ENCODE measurements at places on chromosomes 11 and 22.

GRCh38 chr11:34190192-34191139 is 85.0 kb downstream of the NAT10 start:
- DNase-seq, result no peak

DNA sequence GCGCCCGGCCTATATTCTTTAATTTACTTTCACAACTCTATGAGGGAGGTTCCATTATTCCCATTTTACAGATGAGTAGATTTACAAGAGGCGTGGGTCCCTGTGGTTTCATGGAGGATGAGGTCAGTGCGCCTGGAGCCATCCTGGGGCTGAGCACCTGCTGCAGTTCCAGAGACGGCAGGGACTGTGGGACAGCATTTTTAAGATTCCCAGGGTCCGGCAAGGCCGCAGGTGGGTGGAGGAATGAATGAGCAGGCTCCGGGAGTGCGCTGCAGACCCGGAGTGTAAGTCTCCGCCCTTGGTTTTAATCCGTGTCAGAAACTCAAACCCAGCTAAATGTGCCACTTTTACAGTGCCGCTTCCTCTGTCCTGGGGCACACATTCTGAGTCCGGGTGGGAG is 4.1 kb upstream of the CHRM1 start:
- DNase-seq, result no peak

- DNase-seq, result no peak
Observed at GRCh38 chr11:88131764-88132470, 43.3 kb downstream of the RAB38 start.

DNA sequence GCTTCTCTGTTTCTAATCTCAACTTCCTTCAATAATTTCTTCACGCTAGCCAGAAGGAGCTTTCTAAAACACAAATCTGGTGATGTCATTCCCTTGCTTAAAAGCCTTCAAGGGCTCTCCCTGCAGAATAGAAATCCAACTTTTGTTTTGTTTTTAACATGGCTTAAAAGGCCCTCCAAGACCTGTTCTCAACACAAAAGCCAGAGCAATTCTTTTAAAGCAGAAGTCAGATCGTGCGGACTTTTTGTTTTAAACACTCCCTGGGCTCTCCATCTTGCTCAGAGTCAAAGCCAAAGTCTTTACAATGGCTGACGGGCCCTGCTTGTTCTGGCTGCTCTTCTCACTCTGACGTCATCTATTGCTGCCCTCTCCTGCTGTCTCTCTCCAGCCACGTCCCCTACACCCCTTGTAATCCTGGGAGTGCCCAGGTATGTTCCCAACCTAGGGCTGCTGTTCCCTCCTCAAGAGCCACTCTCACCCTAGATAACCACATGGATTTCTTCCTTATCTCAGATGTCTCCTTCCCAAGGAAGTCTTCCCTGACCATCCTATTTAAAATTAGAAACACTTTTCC is 22.5 kb downstream of the TECTA start:
- DNase-seq, result no peak

GRCh38 chr22:40258017-40258416 is 80.3 kb downstream of the TNRC6B start:
- DNase-seq, result no peak

GRCh38 chr11:65780770-65781151 is at the start of gene AP5B1:
TSS of gene AP5B1 (minus strand) at chr11:65780976. CDS start at chr11:65780591, 385 bp downstream.
- DNase-seq, result no peak

DNA sequence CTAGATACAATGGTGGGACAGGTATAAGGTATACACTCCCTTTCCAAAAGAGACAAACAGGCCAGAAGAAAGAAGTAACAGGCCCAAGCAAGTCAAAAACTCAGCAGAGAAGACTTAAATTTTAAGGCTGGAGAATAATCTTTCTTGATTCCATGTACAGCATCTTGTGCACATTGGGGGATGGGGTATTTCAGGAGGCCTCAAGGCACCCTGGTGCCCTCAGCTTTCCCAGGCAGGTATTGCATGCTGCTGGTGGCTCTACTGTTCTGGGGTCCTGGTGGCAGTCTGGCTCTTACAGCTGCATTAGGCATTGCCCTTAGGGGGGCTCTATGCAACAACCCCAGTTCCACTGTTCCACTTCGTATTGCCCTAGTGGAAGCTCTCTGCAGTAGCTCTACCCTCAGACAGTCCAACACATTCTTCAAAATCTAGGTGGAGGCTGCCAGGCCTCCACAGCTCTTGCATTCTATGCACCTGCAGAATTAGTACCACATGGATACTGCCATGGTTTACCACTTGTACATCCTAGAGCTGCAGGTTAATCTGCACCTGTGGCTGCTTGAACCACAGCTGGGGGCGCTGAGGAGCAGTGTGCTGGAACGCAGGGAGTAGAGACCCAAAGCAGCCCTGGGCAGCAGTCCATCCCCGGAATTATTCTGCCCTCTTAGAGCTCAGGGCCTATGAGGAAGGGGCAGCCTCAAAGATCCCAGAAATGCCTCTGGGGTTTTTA is 4.2 kb upstream of the CTSC start:
- DNase-seq, result no peak

- no peak for DNase-seq
Observed at GRCh38 chr11:65425971-65426838, 3.6 kb downstream of the NEAT1 start.

DNA sequence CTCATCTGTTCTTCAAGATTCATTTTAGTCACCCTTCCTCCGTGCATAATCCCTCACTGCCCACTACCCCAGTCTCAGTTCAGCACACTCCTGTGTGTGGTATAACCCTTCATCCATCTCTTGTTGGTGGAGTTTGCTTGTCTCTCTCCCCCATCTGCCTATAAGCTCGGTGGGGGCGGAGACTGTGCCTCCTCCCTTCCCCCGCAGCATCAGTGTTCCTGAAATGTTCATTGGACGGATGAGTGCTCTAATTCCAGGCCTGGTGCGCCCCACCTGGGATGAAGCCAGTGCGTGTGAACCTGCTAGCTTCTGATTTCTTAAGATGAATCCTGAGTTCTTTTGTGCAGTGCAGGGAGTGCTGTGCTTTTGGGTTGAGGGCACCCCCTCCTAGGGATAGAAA is 100.0 kb downstream of the GRIK4 start:
- no peak for DNase-seq

DNA sequence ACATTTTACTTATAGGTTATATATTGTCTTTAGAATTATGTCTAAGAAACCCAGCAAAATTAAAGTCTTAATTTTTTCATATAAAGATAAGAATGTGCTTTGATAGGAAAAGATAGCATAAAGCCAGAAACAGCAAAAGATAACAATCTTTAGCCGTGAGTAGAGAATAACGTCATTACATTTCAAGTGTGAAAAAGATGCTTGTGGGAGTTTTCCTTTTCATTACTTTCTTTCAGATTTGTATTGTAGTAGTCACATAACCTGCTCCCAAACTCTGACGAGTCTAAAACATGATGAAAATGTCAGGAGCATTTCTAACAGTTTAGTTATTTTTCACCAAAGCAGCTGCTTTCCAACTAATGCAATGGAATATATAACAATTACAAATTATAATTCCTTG is 31.3 kb downstream of the ARFGAP3 start:
- no peak for DNase-seq

DNA sequence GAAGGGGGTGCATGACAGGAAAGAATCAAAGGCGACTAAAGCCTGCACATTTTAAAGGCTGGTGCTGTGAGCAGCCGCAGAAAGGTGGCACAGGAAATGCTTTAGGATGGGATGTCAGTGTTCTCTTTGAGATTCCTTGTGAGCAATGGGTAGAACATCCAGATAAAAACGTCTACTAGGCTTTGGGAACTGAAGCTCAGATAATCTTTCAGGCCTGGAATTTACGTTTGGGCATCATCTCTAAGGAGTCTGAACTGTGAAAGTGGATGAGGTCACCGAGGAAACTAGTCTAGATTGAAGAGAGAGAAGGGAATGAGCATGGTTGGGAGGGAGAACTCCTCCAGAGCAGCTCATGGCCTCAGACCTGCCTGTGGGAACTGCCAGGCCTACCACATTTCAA is 65.7 kb downstream of the FLI1 start:
- no peak for DNase-seq

- no peak for DNase-seq
Observed at GRCh38 chr22:39462443-39463221, 5.8 kb downstream of the MGAT3 start.

GRCh38 chr11:98895936-98896335 is 124.8 kb upstream of the CNTN5 start:
- no peak for DNase-seq

DNA sequence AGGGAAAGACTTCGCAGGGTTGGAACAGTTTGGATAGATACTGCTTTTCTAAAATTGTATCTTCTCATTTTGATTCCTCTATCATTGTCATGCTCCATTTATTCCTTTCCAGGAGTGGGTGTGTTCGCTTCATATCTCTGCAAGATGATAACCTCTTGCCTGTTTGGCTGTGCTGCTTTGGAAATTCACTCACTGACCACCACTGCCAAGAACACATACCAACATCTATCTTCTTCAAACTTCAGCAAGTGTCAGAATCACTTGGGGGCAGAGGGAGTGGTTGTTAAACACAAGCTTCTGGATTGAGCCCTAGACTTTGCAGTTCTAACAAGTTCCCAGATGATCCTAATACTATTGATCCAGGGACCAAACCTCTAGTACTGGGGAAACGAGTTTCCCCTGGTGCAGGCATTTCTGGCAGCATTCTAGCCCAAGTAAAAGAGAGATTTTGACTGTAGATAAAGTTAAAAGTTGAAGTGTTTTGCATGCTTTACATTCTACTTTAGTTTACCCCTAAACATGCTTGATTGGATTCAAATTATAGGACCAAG is 11.5 kb upstream of the DKK3 start:
- no peak for DNase-seq

DNA sequence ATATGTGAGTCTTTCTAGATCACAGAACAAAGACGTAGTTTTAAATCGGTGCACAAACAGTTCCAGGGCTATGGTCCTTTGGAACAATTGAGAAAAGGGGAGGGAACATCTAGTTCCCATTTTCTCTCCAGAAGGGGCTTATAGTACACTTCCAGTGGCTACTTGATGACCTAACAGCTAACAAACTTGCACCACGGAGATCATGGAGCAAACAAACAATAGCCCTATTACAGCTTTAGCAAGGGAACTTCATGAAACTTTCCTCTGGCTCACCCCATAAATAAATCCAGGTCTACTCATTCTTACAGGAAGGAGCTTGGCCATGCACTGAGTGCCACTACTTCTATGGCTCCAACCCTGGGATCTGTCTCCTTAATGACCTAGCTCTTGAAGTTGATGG is 8.3 kb upstream of the FOLR2 start:
- DNase-seq, result no peak

DNA sequence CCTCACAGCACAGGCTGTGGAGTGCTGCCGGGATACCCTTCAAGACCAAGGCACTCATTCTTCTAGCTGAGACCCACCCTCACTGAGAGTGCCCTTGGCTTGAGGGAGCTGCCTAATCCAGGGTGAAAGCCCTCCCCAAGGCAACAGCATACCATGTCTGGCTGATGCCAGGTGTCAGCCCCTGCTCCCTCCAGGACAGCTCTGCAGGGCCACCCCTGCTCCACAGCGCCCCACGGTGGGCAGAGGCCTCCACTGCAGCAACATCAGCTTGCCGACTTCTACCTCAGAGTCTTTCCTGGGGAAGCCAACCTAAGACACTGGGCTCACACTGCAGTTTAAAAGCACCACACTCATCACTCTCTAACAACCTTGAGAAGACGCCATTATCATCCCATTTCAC is 29.0 kb downstream of the TTLL1 start:
- no peak for DNase-seq

DNA sequence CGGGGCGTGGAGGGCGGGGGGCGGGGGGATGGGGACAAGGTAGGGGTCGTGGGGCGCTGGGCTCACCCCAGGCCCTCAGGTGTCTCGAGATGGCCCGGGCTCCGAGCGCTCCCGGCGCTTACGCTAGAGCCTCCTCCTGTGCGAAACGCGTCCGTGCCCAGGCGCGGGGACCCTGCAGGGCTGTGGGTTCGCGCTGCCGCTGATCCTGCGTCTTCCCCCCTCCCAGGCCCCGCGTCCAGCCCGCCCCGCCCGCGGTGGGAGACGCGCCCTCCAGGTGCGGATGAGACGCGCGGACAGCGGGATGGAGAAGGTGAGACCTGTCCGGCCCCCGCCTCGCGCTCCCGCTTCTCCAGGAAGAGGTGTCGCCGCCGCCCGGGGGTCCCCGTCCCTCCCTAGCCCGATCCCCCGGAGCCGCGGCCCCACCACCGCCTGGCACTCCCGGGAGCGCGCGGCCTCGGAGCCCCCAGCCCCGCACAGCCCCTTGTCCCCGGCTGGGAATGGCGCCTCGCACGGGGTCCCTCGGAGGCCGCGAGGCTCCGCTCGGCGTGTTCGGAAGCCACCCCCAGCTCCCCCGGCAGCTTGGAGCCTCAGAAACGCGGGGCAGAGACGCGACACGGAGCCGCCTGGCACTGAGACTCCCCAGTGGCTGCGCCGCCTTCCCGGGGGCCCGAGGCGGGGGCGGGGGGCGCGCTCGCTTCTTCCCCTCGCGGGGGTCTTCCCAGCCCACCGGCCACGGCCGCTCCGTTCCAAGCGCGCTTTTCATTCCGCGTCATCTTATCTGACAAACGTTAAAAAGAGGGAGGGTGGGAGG is 27.6 kb upstream of the TOLLIP start:
- no peak for DNase-seq

DNA sequence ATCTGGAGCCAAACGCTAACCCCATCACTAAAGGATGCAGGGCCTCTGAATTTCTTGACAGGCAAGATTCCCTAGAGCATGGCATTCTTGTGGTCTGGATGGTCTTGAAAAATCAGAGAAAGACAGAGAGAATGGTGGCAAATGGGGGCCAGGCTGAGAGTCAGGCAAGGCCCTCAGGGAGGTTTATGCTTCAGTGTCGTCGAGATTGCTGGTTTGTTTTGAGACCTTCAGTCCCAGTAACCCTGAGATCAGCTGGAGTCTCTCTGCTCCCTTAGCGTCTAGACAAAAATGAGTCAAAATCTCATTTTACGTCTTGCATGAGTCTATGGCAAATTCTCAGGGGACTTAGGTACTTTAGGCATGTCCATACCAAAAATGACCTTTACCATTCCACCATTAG is 539.3 kb downstream of the SOX6 start:
- no peak for DNase-seq

GRCh38 chr11:57294225-57295131 is 30.3 kb downstream of the TNKS1BP1 start:
- DNase-seq, result no peak

GRCh38 chr11:115297330-115297729 is 206.9 kb downstream of the CADM1 start:
- no peak for DNase-seq

DNA sequence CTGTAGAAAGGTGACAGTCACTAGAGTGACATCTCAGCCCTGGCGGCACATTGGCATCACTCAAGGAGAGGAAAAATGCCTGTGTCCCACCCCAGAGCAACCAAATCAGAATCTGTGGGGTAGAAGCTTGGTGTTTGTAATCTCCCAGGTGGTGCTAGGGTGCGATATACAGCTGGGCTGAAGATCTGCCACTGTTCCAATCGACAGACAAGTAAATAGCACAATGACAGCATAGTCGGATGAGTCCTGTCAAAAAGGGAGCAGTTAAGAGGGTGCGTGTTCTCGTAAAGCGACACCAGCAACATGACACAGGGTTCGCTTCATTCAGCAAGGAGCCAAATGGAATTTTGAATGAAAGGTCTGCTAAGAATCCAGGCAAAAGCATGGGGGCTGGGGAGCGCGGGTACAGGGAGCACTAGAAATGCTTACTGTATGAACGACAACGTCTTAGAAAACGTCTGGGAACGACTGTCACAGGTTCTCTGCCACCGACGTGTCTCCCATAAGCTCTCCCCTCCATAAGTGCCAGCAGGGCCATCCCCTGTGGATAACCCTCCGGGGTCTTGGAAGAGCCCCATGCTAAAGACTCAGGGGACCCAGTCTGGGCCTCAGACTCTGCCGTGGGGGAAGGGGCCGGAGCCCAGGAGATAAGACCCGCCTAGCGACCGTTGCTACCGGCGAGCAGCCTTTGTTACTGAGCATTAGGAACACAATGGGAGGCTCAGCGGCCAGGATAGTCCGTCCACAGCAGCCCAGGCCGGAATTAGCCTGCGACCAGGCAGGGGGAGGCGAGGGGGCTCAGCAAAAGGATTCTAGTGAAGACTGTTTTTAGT is 20.8 kb downstream of the ADA2 start:
- no peak for DNase-seq

Measured in NCI-H187 treated with DMSO at 0.1 percent for 48 hours (cell line).